ELF-1 (cell line): ENCODE measurements at places on chromosomes 1 and 21.

GRCh38 chr1:159700312-159700711 lies 14.1 kb downstream of the CRP start:
- DNase-seq: no peak

GRCh38 chr1:3536420-3537195 lies 74.7 kb downstream of the MEGF6 start:
- DNase-seq: peak; percentile 55

DNA sequence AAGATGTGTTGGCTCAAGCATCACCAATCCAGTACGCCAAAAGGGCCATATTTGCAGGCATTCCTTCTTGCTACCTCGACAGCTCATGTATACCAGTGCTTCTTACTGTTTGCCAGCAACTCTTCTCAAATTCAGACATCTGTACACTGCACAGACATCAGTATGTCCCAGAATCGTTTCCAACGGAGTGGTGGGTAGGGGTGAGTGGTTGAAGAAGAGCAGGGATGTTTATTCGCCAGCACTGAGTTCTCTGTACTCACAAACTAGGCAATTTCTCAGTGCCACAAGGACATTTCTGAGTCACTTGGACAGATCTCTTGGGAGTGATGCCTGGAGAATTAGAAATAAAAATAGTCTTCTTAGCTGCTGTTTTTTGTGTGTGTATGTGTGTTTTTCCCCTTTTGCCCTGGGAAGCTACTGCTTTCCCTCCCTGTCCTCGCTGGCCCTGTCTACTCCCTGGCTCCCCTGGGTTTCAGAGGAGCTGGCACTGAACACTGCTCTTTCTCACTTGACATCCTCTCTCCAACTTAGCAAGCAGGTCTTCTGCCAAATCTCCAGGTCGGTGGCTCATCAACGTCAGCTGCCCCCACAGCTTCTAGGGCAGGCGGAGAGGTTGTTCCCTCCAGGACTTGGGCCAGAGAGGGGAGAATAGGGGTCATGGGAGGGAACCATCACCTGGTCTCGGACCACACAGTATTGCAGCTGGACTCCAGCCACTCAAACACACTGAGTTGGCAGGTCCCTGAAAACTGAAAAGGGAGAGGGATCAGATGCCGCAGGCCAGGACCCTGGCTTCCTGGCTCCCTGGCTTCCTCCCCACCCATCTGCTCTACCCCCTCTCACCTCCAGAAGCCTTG lies 90.5 kb downstream of the NMNAT2 start:
- no peak for DNase-seq

GRCh38 chr1:13664451-13664850 lies 35.5 kb upstream of the PRDM2 start:
- DNase-seq: no peak

GRCh38 chr1:2290595-2291510 lies 62.7 kb downstream of the SKI start:
- peak; percentile 19 for DNase-seq

DNA sequence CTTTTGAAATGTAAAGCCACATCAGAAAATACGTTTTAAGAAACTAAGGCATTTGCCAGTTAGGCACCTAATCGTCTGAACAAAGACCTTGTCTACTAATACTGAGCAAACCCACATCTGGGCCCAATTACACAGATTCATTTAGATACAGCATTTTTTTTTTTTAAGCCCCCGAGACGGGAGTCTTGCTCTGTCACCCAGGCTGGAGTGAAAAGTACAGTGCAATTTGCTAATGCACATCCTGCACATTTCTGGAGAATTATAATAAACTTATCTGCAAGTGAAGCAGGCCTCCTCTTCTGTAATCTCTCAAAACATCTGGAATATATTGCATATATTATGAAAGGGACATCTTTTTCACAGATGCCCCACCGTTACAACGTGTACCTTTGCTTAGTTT lies 3.3 kb downstream of the RSRP1 start:
- DNase-seq: no peak
